ENCODE measurements at places on chromosomes 2 and 18.

DNA sequence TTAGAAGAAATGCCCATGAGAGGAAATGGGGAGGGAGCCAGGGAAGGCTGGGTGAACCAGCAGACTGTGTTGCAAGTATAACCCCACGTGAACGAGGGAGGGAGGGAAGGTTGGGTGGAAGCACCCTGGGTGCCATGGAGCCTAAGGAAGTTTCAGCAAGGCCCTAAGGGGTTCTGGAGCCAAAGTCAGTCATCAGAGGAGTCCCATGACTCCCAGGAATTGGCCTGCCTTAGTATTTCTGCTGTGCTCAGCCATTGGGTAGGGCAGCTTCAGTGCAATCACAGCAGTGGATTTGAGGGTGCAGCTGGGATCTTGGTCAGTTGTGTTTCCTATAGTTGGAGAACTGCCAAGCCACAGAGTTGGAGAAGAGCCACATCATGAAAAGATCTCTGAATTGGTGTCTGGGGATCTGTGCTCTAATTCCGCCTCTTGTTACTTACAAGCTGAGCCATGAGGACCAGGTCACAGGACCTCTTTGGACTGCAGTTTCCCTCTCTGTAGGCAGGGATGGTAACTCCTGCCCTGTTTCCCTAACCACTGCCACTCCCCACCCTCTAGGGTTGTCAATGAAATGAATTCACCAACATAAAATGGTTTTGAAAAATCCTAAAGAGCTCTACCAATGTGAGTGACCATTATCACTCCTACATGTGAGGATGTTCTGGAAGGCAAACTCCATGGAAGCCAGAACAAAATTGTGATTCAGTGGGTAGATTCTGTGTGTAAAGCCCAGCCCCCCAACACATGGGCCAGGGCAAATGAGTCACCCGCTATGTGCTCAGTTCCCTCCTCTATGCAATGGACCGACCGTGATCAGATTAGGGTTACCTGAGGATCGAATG, 108.9 kb downstream of the CLIP4 start:
- peak; percentile 9 for DNase-seq

DNA sequence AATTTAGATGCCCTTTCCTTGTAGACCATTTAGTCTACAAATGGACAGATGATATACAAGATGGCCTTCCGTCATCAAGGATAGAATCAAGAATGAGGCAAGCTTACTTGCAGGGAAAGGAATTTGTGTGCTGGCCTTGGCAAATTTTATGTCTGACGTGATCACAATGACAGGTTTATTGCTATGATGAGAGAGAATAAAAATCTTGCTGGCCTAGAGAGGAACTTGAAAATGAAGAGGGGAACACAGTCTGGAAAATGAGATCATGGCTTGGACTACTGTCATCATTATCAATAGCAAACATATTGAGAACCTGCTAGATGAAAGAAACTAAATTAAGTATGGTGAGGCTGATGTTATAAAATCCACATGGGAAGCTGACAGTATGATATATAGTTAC, 66.0 kb downstream of the CSRNP3 start:
- no peak for DNase-seq

DNA sequence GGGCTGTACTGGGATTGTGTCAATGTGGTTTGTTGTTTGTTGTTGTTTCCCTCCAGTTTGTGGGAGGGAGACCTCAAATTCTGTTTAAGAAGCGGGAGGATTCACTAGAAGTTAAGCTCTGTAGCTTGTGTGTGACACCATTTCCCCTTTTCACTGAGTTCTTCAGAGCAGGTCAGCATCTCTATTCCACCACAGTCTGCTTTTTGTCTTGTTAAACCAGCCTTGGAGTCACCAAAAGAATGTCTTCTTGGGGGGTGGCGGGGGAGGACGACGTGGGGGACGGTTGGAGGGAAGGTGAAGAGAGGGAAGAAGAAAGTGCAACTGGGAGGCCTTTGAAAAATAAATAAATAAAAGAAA, 2.3 kb upstream of the BCL11A start:
- DNase-seq, result no peak

GRCh38 chr18:732371-732770, 19.9 kb upstream of the ENOSF1 start:
- DNase-seq, result peak; percentile 43

GRCh38 chr18:36821681-36822080, 7.1 kb downstream of the TPGS2 start:
- DNase-seq, result no peak

GRCh38 chr2:219054956-219055903, 5.5 kb downstream of the IHH start:
- no peak for DNase-seq

- no peak for DNase-seq
Observed at GRCh38 chr2:33008716-33009115, 62.0 kb downstream of the LTBP1 start.

GRCh38 chr18:7576685-7577084, 9.6 kb downstream of the PTPRM start:
- no peak for DNase-seq

DNA sequence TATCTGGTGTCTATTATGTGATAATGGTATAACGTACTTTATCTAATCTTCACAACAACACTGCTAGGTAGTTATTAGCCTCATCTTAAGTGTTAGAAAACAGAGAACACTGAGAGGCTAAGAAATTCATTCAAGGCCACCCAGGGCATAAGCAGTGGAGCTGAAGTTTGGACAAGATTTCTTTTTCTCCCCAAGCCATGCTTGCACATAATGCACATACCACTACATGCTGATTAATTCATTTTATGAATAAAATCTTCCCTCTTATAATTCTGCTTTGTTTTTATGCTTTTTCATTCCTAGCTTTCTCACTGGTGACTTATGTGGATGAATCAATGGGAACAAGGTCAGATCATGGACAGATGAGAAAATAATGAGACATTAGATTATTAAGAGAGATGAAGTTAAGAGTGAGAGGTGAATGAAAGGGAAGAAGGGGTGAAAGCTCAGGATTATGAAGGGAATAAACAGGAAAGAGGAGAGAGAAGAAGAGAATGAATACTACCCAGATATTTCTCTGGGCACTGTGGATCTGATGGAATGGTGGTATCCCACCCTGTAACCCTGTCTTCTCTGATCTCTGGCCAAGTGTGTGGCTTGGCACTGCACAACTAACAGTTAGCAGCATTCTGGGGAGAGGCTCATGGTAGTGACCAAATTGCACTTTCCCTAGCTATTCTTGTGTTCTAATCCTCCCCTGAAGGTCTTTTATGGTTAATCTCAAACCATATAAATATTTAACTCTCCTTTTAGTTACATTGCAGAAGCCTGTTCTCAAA, 17.7 kb upstream of the GALNT3 start:
- DNase-seq, result no peak

DNA sequence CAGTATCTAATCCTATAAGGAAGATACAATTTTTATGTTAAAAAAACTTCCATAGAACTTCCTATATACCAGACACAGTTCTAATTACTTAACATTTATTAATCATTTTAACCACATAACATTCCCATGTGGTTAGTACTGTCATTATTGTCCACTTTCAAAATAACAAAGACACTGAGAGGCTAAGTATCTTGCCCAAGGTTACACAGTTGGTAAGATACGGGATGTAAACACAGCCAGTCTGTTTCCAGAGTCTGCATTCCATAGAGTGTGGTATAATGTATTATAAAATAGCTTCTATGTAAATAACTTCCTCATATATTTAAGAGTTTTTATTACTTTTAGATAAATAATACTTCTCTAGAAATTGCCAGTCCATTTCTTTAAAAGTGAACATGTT, 383.3 kb upstream of the ETAA1 start:
- no peak for DNase-seq

GRCh38 chr2:232377841-232378734, 463 bp upstream of the ALPP start:
- no peak for DNase-seq

DNA sequence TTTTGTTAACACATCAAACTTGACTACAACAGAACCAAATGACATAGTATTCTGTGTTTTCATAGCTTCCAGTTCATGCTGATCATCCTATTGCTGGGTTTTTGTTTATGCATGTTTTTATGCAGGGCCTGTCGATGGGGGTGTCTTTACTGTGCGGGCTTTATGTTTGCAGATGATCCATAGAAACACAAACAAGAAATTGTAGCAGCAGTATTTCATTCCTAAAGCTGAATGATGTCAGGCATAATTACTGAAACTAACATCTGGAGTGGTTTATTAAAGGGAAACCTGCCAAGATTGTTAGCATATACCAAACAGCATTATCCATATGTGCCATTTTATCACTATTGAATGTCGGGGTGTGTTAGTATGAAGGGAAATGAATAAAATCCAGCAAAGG, 129.7 kb downstream of the PTPRM start:
- no peak for DNase-seq

GRCh38 chr2:9948721-9949120, 2.8 kb upstream of the GRHL1 start:
- DNase-seq, result no peak

- DNase-seq, result no peak
Observed at GRCh38 chr2:220336771-220337170, 709.3 kb downstream of the SLC4A3 start.

GRCh38 chr2:223032187-223033142, 19.5 kb upstream of the KCNE4 start:
- DNase-seq, result no peak

DNA sequence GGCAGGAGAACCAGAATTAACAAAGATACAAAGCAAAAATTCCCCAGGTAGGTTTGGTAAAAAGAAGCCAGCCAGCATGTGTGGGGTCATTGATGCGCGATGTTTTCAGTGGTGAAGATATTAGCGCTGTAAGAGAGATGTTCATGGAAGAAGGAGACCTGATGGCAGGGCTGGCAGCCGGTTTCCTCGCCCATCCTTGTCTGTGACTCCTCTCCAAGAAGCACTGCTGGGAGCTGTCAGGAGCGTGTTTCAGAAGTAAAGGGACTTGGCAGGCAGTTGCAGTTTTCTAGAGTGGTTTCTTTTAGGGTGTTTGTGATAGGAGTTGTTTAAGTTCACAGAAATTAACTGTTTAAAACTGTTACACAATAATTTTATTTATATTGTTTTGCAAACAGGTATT, 24.6 kb downstream of the TAF1B start:
- DNase-seq, result no peak

DNA sequence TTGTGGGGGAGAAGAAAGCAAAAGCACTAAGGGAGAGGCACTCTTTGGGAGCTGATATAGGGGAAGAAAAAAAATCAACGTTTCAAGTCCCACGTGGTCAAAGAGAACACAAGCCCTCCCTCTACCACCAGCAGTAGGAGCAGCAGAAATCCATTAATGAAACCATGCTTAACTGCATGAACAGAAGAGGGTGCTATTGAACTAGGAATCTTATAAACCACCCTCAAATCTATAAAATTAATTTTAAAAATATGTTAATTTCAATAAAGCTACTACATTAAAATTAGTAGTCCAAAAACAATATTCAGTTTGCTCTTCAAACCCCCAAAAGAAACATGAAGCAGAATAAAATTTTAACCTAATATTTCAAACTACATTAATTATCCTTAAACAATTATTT, 147.8 kb downstream of the TMEM18 start:
- DNase-seq, result no peak

DNA sequence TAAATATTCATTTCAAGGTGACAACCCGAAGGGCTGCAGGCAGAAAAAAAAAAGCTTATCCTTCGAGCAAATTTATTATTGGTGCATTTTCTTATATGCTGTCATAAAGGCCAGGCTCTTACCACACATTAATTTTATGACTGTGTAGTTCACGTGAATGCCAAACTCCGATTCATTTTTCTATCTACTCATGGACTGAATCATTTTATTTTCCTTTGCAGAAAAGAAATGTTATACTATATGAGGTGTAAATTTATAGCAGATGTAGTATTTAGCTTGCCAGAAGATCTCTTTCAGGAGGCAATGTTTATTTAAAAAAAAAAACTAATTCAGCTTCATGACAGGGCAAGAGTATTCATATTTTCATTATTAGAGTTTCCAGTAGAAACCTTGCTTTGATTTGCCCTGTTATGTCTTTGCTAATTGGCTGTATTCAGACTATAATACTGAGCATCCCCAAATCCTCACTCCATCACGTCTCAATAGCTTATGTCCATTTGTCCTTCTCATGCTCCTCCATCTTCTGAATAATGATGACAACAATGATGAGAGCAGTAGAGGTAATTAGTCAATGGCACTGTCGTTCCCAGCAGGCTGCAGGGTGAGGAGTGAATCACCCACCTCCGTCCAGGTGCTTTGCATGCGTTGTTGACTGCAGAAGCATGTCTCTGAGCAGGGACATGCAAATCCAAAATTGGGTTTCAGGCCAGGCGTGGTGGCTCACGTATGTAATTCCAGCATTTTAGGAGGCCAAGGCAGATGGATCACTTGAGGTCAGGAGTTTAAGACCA, 101.1 kb upstream of the RAB12 start:
- no peak for DNase-seq

GRCh38 chr2:242046206-242046826, 176.8 kb downstream of the RTP5 start:
- DNase-seq, result no peak

DNA sequence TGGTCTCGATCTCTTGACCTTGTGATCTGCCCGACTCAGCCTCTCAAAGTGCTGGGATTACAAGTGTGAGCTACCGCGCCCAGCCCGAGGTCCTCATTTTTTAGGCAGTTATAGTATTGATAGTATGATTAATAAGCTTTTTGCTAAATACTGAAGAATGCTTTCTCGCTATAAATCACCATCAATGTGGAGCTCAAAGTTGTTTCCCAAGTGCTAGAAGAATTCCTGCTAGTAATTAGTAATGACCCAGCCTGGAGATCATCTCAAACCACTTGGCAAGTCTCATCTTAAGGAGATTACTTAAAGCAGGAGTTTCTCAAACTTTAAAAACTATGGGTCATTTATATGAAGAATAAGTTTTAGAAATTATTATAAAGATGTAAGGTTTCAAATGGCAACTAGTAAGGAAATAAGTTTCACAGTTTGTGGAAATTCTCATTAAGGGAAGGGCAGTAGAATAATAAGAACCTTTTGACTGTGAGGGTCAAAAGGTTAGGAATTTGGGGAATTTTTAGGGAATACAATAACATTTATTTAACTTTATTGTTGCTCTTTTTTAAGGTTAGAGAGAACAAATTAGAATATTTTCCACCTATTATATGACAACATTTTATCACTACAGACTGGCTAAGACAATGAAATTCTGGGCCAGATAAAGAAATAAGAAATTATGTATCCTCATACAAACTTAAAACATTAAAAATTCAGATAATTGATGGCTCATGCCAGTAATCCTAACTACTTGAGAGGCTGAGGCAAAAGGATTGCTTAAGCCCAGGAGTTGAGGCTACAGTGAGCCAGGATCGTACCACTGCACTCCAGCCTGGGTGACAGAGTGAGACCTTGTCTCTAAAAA, 148.6 kb upstream of the MAP3K20 start:
- DNase-seq, result no peak

GRCh38 chr2:17879137-17879912, 858 bp downstream of the KCNS3 start:
- DNase-seq, result peak; percentile 91

DNA sequence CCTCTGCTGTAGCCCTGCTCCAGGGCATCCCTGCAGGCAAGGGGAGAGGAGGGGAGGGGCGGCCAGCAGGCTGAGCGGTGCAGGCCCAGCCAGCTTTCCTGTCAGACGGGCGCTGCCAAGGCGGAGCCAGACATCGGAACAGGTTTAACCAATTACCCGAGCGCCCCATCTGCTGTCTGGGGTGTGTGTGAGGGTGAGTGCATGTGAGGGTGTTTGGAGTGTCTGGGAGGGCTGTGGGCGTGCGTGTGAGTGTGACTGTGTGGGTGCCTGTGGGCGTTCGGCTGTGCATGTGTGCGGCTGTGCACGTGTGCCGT, 20.0 kb downstream of the EMX1 start:
- DNase-seq, result no peak

- peak; percentile 45 for DNase-seq
Observed at GRCh38 chr18:864872-865273, 39.8 kb upstream of the ADCYAP1 start.

GRCh38 chr2:29213888-29214291, 98.7 kb downstream of the CLIP4 start:
- DNase-seq, result no peak
